ENCODE measurements at places on chromosomes 3 and 15.

DNA sequence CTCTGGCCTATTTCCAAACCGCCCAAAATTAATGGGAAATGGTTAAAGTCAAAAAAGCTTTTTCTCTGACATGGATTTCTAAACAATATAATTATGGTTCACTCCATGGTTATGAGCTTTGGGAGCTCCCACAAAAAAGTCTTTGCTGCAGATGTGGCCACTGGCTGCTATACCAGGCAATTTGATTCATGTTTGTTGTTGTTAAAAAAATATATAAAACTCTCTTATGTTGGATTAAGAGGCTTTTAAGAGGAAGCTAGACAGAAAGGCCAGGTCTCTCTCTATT lies 258.6 kb downstream of the TIGIT start:
- DNase-seq = no peak

DNA sequence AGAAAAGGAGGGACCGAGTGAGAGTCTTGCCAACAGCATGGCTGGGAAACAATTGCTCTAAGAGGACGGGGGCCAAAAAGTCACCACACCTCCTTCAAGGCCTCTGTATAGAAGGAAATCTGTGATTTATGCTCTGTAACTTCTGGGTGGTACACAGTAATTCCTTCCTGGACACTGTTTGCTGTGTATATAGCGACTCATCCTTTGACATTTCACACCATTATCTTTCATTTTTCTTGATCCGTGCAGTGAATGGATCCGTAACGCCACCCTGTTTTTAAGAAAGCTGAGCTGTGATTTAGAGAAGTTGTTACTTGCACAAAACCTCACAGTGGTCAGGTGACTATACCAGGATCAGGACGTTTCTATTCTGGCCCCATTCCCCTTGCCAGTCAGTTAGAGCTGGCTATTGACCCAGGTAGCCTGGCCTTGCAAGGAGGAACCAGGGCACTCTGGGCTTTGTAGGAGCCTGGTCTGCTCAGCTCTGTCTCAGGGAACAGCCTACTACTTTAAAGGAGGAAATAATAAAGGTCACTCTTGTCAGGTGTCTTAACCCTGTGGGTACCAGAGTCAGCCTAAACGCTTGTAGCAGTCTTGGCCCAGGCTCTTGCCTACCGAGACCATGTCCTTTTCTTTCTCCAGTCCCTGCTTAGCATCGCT lies 86.5 kb upstream of the MYZAP start:
- no peak for DNase-seq

DNA sequence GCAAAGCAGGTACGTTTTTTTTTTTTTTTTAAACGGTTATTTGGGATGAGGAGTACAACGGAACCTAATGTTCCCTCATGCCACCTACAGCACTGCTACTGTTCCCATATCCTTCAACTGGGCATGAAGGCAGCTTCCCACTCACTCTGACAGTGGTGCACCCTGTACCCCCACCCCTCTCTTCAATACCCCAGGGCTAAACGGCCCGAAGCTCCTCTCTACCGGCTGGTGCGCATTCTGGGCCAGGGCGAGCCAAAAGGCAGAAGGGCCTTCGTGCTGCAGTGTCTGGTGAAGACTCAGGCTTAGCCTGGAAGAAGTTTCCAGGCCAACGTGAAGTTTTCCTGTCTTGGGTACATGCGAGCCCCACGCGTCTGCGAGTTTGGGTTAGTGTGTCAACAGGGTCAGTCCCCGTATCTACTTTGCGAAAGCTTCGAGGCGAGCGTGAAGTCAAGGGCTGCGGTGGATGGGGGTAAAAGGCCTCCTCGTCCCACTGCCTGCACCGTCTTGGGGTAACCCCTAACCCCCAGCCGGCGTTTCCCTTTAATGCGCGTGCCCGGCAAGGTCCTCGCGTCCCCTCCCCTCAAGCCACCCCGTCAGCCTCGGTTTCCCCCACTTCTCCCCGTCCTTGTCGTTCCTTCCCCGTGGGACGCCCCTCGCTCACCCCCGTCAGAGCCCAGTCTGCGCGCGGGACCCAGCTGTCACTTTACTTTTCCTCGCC lies 765 bp upstream of the UBE2E2 start:
- no peak for DNase-seq

DNA sequence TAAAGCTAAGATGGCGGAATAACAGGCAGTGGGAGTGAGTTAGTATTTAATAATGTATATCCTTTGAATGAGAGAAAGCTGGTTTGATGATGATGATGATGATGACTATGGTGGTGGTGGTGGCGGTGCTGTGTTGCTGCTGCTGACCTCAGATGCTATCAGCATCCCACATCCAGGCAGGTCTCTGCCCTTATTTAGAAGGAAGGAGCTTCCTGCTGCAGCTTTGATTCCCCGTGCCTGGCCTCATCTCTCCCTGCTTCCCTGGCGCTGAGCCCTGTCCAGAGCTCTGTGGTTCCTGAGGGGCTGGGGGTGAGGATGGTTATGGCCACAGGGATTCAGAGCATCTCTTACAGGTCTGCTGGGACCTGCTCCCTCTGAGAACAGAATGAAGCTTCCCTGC lies 73.1 kb downstream of the RAB11A start:
- no peak for DNase-seq

- no peak for DNase-seq
These were observed 7.0 kb downstream of the CHAC1 start for GRCh38 chr15:40960151-40960885.

- DNase-seq = no peak
These were observed 109.5 kb downstream of the SSR3 start for GRCh38 chr3:156445117-156446090.

DNA sequence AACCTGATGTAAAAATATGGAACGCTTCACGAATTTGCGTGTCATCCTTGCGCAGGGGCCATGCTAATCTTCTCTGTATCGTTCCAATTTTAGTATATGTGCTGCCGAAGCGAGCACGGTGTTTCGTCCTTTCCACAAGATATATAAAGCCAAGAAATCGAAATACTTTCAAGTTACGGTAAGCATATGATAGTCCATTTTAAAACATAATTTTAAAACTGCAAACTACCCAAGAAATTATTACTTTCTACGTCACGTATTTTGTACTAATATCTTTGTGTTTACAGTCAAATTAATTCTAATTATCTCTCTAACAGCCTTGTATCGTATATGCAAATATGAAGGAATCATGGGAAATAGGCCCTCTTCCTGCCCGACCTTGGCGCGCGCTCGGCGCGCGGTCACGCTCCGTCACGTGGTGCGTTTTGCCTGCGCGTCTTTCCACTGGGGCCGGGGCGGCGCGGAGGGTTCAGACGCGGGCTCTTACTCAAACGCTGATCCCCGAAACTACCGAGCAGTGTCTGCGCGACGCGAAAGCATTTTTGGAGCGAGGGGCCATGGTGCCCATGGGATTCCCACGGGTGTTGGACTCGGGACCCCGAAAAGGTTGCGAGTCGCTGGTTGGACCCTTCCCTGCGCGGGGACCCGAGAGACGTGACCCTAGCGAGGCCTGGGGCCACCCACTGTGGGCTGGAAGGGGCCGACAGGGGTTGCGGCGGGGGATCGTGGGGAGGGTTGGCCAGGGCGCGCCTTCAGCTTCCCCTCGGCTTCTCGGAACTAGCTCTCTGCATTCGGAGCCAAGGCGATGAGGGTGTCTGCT lies at the start of gene RNU6-1:
Gene RNU6-1 (minus strand): TSS at position 117 of the 820 bp plus-strand sequence.
- DNase-seq = peak; percentile 60

DNA sequence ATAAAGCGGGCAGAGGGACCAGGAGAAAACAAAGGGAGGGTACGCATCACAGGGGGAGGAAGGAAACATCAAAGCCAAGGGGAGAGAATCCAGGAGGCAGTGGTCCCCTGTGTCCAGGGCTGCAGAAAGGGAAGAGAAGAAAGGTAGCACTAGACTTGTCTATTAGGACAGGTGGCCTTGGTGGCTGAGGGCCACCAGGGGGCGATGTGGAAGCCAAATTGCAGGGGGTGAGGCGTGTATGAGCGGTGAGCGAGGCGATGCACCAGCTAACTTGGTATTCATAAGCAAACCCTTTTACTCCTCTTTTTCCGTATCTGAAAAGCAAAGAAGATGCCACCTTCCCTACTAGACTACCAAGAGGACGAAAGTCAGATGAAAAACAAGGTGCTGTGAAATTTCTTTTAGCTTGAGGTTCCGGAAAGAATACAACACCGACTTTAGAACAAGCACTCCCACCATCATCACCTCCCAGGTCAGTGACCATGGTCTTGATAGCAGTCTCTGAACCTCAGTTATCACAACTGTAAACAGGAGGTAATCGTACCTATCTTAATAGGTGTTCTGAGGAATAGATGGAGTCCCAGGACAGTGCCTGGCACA lies 654.4 kb upstream of the ADAMTS9 start:
- no peak for DNase-seq

- DNase-seq = no peak
These were observed 10.7 kb downstream of the CIB2 start for GRCh38 chr15:78120523-78120922.

DNA sequence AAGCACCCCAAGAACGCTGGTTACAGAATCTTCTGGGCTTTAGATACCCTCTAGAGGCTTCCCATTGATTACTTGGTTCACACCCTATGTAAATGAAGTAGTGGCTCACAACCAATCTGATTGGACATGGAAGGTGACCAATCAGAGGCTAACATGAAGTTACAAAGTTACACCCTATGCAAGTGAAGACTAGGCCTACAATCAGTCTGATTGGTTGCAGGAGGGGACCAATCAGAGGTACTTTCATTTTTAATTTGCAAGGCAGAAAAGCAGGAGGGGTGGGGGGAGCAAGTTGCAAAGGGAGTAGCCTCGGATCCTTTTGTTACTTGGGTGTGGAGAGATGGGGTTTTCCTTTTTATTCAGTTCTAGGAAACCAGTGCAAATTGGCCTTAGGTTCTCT lies 11.1 kb upstream of the RTP2 start:
- no peak for DNase-seq

DNA sequence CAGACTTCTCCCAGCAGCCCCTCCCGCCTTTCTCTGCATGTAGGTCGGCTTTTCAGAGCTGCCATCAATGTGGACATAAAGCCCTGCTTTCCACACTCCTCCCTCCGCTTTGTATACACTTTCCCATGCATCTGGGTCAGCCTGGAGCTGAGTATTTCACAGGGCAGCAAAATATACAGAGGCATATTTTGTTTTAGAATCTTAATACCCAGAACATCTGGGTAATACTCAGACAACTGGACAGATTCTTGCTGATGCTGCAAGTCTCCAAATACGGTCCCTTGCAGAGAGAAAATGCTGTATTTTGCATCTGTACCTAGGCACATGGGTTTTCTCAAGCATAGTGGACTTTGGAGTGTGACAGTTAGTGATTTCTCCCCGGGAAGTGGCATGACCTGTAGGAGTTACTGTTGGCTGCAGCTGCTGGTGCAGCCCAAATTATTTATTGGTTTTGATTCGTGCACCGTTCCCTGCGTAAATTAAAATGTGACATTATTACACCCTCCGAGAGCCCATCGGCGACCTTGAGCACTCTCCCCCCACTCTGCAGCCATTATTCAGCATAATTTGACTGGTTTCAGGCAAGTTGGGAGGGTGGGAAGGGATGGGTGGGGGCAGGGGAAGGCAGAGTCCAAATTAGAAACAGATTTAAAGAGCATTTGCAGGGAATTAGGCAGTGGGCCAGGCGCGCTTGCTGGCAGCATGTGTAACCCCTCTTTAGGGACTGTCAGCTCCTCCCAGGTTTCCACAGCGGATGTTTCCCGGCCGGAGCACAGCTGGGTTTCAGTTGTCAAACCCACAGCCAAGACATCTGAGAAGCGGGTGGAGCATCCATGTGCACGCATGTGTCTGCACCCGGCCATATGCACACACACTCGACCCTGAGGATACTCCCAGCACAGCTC lies 100.8 kb downstream of the CPN2 start:
- no peak for DNase-seq

DNA sequence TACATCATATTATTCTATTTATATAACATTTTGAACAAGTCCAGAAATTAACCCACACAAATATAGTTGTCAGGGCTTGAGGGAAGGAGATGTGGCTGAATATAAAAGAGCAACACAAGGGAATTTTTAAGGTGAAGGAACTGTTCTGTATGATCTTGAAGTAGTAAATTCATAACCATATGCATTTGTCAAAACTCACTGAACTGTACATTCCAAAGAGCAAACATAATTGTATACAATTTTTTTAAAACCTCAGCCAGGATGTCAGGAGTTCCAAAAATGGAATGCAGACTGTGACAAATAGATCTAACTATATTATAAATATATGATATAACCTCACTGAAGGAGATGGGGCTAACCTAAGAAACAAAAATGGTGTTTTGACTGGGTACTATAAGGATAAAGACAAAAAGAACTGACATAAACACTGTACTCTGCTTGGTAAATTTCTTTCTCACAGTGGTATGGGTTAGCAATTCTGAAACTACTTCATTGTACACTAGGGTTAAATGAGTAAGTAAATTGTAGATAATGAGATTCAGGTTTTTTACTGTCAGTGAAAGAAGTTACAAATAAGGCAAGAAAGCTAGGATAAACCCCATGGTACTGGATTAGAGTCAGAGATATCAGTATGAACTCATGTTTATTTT lies 14.4 kb downstream of the GOLGB1 start:
- no peak for DNase-seq

- no peak for DNase-seq
These were observed 28.5 kb downstream of the EFCAB12 start for GRCh38 chr3:129399895-129400357.

DNA sequence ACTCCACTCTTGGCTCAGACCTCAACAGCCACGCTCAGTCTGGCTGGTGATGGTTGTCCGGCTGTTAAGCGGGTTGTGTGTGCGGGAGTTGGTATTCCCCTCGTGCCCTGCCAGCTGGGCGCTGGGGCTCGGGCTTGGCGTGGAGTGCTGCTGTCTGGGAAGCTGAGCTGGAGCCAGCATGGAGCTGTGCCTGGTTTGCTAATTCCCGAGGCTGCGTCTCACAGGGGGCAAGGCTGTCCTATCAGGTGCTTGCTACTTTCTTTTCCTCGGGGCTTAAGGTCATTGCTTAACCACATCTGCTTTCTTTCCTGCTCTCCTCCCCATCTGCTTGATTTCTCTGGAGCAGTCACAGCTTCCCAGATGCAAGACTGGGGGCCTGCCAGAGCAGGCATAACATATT lies 29.9 kb downstream of the PDIA5 start:
- DNase-seq = no peak

DNA sequence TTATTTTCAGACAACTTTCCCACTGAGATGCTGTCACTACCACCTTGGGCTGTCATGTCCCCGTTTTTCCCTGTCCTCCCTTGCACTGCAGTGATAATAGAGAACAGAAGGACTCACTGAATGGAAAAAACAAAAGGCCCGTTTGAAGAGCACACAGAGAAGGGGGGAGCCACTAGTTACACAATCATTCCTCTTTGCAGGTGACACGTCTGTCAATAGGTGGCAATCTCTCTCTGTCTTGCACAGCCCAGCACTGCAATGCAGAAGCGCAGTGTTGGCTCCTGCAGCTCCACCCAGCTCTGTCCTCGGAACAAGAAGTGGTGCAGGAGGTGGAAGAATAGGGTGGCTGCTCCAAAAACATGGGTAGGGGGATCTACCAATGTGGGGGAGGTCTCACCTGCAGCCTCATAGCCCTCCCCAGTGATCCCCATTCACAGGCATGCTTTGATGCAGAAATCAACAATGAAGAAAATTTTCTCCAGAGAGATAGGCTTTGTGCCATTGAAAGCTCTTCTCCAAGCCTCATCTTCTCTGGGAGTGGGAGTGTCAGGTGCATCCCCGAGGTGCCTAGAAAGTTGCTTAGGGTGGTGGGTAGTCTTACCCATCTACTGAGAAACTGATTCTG lies 31.8 kb downstream of the FSTL1 start:
- DNase-seq = no peak

GRCh38 chr3:130925628-130926027 lies 31.7 kb downstream of the ATP2C1 start:
- DNase-seq = no peak
